ENCODE measurements at places on chromosomes 11 and 22.
A peak's percentile ranks its signal among the peaks of the same experiment; 100 is the strongest.

GRCh38 chr11:69319255-69320106 is 25.5 kb downstream of the MYEOV start:
- DNase-seq = no peak

GRCh38 chr22:35524966-35525686 is 15.5 kb upstream of the RASD2 start:
- peak; percentile 91 for DNase-seq

GRCh38 chr22:38737302-38738060 is 18.3 kb downstream of the SUN2 start:
- no peak for DNase-seq

- DNase-seq = no peak
These were observed 58.8 kb downstream of the ENDOD1 start for GRCh38 chr11:95148406-95148805.

- no peak for DNase-seq
These were observed 450.5 kb upstream of the DDI1 start for GRCh38 chr11:103585911-103586310.

DNA sequence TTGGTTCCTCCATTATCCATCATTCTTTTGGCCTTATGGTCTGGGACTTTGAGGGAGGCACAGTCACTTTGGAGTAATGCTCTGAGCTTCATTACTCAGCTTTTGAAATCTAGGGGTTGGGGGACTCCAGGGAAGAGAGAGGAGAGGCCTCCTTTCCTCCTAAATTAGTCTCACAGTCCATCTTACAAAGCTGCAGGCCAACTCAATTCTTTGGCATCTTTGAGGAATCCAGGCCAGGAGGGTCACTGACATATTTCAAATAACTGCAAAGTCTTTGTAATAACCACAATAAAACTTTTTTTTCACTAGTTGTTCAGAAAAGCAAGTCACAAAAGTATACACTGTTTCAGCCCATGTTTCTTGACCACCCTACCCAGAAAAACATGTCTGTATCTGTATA is 73.3 kb upstream of the FAR1 start:
- no peak for DNase-seq

DNA sequence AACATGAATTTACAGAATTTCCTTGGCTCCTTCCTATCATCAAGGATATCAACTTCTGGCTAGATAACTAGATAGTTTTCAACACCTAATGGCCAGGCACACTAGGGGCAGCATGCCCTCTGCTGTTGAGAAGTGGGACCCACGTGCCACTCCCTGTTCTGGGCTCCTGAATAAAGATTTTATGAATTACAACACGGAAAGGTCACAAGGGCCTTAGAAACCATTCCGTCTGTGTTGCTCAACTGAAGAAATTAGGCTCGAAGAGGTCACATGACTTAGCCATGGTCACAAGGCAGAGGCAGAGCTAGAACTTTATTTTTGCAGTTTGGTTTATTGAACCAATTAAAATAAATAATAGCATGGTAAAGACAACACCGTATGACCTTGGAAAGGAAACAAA is 36.0 kb downstream of the PRCP start:
- peak; percentile 18 for DNase-seq

DNA sequence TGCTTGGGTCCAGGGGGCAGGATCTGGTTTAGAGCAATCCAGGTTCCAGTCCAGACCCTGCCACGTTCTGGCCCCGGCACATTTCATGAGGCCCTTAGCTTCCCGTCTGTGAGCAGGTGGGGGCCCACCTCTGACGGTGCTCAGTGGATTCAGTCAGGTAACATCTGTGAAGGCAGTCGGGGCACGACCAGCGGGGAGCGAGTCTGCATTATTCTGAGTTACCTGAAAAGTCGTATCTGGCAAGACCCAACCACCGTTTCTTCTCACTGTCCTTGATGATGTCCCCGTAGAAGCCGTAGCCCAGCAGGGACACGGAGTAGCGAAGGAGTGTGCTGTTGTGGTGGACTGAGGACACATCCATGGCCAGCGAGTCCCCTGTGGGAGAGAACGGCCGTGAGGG is 39.0 kb downstream of the CERK start:
- DNase-seq = no peak

DNA sequence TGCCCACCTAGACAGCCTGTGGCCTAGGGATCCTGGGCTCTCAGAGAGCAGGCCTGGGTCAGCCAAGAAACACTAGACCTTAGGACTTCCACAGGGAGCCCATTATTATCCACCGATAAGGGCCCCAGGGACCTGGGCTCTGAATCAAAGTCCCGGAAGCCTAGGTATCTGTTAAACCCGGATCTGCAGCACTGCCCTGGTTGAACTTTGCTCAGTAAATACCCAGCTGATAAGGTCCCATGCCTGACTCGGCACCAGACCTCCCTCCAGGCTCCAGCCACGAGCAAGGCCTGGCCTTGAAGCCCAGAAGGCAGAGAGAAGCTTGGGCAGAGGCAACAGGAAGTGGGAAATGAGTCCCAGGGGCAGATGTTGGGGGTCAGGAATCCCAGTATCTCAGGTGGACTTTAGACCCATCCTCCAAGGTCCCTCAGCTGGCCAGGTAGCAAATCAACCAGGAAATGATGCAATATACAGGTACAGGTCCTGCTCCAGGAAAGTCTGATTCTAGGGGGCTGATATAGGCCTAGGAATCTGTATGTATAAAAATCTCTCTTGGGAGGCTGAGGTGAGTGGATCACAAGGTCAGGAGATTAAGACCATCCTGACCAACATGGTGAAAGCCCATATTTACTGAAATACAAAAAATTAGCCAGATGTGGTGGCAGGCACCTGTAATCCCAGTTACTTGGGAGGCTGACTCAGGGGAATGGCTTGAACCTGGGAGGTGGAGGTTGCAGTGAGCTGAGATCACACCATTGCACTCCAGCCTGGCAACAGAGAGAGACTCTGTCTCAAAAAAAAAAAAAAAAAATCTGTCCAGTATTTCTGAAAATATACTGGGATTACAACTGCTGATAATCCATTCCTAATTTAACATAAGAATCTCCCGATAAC is 18.7 kb downstream of the POU2AF1 start:
- DNase-seq = no peak

GRCh38 chr11:112226831-112227401 is 688 bp downstream of the PTS start:
- no peak for DNase-seq

GRCh38 chr11:103676413-103676812 is 360.0 kb upstream of the DDI1 start:
- no peak for DNase-seq

DNA sequence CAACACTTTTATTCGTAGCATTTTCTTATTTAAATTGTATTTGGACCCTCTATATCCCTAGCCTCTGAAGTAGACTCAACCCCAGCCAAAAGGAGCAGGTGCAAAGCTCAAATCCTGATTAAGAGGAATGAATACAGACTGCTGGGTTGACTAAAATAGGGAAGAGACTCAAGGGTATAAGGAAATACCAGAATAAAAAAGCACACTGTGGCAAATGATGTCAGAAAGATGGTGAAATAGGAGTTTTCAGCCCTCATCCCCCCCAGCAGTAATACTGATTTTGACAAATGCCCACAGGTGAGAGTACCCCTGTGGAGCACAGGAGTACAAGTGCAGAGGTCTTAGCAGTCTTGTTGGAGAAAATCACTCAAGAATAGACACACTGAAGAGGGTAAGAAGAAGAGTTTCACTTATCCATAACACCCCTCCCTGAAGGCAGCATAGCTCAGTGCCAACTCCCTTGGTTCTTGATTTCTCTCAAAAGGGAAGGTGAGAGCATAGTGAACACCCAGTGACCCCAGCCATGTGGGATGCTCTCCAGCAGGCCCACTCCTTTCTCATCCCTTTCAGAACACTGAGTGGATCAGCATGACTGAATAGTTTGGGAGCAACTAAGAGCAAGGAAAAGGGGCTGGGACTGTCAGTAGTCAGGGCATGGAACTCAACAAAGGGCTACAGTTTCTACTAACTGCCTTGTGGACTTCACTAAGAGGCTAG is 71.7 kb downstream of the TBC1D22A start:
- DNase-seq = no peak

GRCh38 chr22:47575291-47575690 is 812.8 kb downstream of the TBC1D22A start:
- DNase-seq = no peak

DNA sequence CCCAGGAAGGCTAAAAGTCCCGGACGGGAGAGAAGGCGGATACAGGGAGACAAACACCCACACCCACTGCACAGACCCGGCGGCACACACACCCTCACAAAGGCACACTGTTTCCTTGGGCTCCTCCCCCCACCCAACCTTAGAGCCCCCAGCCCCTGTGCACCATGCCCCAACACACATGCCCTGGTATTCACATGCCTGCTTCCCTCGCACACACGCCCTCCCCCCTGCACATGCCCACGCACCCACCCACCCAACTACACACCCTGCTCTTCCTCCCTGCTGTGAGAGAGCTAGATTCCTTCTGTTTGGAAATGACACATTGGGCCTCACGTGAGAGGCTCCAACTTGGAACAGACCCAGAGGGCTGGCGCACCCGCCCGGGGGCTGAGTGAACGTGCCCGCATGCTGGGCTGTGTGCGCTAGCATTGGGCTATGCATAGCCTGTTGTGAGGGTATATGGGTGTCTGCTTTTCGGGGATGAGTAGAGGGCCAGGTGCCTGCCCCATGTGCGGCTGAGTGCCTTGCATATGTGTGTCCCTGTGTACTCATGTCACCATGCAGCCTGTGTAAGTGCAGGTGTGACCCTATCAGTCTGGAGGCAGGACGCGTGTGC is 518 bp upstream of the CHRM1 start:
- peak; percentile 28 for DNase-seq

DNA sequence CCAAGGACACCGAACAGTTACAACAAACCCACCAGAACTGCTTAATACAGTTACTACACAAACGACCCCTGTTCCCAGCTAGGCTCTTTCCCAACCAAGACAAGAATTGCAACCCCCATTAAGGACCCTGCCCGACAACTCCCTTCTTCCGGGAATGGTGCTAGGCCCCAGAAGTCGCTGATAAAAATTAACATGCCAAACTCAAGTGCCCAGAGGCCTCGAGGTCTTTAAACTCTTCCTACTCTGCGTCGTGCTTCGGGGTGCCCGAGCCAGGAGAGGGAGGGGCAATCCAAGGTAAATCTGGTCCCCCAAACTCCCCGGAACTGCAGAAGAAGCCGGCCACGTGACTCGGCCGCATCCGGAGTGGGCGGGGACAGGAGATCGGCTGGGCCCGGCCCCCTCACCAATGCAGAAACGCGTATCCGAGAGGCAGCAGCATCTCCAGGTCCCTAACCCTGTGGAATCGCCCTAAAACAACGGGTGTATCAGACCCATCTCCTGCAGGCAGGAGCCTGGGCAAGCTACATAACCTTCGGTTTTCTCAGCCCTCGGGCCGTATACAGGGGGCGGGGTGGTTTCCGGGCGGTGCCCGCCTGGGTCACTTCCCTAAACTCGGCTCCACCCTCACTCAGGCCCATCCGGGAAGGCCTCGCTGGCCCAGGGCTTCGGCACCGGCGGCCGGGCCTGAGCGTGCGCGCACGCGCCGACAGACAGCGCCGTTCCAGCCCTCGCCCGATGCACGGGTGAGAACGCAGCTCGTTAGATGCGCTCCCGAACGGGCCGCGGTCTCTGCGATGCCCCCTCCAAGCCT is 1.1 kb downstream of the CFL1 start:
- DNase-seq = peak; percentile 53

DNA sequence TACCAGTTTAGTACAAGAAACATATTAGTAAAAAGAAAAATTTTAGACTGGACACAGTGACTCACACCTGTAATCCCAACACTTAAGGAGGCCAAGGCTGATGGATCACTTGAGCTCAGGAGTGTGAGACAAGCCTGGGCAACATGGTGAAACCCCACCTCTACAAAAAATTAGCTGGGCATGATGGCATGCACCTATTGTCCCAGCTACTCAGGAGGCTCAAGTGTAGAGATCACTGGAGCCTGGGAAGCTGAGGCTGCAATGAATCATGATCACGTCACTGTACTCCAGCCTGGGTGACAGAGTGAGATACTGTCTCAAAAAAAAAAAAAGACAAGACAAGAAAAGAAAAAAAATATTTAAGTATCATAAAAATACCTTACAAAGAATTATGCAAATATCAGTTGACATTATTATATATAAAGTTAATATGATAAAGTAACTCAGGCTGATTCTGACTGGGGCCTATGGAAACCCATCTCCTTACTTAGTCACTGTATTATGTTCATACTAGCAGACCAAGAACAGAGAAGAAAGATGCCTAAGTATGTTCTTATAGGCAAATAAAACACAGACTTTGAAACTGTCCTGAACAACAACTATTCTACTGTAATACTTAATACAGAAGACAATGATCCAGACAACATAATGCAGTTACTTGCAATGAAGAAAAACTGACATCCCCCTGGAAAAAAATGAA is 27.3 kb downstream of the FAM168A start:
- no peak for DNase-seq

DNA sequence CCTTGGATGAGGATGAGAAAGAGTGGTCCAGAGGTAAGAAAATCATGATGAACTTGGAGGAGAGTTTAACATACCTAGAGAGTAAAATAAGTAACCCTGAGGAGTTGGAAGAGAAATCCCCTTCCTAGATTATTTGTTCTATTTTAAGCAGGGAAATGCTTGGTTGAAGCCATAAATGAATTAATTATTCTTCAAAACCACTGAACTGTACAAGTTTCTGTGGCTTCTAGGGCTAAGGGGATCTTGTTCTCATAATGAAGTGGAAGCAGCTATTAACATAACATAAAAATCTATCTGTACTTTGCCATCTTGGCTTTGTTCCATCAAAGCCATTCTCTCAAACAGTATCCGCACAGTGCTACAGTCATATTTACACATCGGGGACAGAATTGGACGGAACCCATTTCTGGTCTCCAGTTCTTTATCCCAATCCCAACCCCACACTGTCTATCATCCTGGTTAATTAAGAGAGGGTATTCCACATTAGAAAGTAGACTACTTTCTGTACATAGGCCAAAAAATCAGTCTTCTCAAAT is 14.5 kb upstream of the ARHGAP42 start:
- peak; percentile 24 for DNase-seq

DNA sequence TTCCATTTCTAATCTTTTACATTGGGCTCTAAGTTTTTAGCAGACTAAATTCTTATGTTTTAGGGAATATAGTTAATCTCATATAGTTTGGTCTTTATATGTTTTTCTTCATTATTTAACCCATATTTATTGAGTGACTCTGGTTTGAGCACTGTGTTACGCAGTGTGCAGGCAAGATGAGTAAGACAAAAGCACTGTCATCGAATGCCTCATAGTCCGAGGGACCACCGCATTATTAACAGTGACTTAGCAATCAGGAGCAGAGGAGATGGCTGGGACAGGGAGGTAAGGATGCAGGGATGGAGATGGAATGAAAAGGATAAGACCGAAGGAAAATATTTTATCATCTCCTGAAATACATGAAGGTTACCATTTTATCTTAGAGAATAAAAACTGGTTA is 65.2 kb upstream of the CTSC start:
- DNase-seq = no peak

- DNase-seq = no peak
These were observed 919.2 kb downstream of the METTL15 start for GRCh38 chr11:29027436-29027835.

- DNase-seq = no peak
These were observed 28.1 kb upstream of the KLHL35 start for GRCh38 chr11:75461151-75461550.
